ENCODE measurements at places on chromosomes 7 and 10.

- no peak for DNase-seq
Observed at GRCh38 chr7:84568781-84569180, 374.2 kb upstream of the SEMA3A start.

DNA sequence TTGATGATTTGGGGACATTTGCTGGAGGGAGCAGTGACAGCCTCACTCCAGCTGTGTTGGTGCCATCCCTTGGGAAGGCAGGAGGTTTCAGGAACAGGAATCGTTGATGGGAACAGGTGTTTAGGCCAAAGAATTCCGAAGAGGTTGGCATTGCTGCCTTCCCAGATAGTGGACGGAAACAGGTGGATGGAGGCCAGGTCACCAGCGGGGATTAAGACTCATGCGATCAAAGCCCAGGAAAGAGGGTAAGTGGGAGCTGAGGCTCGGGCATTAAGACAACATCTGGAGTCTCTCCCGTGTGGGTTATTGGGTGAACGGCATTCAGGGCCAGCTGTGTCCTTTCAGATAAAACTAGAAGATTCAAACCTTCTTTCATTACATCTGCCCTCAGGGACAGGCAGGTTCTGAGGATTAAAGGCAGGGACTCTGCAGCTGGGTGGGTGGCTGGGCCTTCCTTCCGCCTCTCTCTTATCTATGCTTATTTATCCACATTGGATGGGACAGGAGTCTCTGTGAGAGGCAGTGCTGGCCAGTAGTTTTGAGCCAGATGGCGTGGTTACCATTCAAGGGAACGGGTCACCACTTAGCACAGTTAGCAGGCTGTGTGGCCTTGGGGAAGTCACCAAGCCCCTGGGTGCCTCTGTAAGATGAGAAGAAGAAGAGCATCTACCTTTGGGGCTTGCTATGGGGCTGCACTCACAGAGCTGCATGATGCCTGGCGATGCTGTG is 67.6 kb downstream of the INSIG1 start:
- DNase-seq: no peak

- DNase-seq: no peak
Observed at GRCh38 chr7:141043616-141044015, 28.9 kb upstream of the MRPS33 start.

DNA sequence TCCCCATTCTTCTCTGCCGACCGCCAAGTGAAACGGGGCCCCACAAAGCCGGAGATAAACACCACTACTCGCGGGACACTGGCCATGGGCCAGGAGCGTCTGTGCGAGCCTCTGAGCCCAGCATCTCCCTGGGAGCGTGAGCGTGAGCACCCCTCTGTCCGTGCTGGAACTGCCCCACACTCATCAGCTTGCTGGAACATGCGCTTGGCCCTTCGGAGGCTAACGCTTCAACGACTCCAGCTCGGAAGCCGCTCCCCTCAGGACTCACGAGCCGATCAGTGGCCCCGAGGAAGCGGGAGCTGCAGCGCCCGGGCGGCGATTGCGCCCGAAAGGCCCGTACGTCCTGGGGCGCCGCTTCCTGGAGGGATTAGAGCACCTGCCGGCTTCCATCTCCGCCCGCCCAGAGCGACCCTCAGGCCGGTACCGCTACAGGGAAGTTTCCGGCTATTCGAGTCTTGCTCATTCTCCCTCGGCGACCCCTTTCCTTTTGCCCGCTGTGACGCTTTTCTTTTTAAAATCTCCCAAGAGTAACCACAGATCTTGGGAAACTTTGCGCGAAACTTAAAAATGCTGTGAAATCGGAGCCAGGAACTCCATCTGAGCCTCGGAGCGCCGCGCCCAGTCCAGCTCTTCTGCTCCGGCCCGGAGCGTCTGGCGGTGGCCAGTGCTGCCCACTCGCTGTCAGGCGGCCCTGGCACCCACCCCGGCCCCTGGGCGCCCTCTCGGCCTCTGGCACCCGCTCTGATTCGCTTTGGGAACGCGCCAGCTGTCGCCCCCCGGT is 1.0 kb downstream of the TLL2 start:
- DNase-seq: no peak

- peak; percentile 58 for DNase-seq
Observed at GRCh38 chr10:43203448-43204041, 63.3 kb downstream of the RASGEF1A start.

- no peak for DNase-seq
Observed at GRCh38 chr7:77923419-77923818, 124.8 kb downstream of the PHTF2 start.

DNA sequence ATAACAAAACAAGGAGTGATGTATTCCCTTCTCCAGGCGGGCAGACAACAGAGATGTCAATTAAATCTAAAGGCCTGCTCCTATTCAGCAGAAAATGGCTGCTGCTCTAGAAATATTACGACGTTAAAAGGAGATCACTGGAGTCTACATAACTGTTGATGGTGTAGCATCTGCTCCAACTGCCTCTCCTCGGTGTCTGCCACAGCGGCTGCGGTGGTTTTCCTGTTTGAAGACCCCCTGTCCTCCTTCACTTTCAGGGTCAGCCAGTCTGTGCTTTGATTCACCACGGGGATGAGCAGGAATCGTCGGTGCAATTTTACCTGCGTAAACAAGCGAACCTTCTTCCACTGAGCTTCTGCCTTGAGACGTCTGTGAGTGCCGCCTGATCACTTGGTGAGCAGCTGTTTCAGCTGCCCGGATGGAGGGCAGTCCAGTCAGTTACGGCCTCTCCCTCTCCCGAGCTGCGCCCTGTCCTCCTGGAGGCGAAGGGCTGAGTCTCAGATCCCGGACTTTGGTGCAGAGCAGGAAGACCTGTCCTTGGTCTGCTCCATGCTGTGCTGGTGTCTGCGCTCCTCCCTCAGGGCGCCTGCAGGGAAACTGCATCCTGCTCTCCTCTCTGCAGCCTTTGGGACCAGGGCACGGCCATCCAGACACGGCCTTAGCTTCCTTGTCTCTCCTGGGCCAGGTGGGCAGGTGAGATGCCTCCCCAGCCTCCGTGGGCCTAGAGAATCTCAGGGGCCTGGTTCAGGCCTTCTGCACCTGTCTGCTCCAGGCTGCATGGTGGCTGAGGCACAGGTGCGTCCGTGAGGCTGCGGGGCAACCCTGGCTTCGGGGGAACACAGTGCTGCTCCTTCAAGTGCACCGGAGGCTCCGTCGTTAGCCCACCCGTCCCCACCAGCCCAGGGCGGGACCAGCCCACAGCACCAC is 326.6 kb downstream of the ADARB2 start:
- no peak for DNase-seq

GRCh38 chr10:15627617-15628196 is 92.0 kb downstream of the ITGA8 start:
- DNase-seq: no peak

DNA sequence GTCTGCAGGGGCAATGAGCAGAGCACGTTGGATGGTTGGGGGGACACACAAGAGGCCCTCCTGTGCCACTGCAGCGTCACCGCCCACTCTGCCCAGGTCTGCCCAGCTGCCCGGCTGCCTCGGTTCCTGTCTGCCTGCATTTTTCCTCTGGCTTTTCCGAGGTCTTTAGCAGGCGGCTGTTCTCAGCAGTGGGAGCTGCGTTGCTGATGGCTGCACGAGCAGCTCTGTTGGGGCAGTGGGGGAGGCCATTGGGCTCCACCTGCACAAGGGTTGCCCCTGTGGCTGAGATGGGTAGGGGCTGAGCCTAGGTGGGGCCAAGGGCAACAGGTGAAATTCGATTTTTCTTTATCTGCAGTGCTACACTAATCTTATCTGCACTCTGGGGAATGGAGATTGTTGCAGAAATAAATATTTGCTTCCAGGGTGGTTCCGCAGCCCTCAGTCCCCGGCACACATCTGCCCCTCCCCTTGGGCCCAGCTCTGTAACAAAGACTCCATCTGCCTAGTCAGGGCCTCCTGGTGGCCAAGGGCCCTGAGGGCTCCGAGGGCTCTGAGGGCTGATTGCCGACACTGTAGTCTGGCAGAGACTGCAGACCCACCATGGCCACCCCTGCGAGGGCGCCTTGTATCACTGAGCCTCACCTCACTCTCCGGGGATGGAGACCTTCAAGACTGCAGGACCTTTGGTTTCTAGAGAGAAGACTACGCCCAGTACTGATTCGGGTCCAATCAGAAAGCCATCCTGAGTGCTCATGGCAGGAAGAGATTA is 141.7 kb upstream of the SHH start:
- DNase-seq: no peak

DNA sequence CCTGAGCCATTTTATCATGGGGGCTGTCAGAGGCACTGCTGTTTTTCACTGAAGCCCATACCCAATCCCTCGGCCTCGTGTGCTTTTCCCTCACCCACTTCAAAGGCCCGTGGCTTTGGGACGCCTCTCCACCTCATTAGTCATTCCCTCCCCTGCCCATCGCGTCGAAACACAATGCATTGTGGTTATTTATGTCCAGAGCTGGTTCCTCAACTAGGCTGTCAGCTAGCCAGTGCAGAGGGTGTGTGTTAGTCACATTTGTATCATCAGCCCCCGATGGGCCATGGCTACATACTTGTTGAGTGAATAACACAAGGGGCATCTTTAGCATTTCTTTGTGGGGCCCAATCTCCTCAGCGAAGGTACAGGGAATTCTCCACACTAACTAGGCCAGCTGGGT is 3.8 kb upstream of the CRCP start:
- DNase-seq: peak; percentile 94

GRCh38 chr7:155848691-155849669 is 36.7 kb upstream of the SHH start:
- DNase-seq: no peak

DNA sequence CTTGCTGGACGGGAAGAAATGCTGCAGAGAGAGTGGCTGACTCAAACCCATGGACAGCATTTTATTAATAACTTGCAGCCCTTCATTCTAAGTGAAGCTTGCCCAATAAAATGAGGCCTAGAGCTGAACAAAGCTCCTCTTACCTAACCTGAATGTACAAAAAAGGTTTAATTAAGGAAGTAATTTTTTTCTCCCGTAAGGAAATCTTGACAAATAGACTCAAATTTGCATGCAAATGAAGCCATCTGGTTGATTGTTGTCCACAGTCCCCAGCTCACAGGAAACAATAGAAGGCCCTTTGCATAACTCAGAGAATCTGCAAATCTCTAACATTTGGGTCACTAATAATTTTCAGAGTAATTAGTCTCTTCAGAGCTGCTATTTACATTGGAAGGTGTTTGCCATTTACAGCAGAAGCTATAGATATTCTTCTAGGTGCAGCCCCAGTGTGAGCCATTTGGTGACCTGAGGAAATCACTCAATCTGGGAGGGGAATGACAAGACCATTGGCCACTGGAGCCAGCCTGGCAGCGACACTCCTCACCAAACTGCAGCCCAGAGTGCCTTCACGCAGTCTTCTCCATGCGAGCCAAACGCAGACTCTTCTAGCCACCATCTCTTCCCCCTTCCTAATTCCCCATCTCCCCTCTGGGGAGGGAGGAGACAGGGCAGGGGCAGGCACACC is 483.0 kb upstream of the C7orf33 start:
- no peak for DNase-seq

DNA sequence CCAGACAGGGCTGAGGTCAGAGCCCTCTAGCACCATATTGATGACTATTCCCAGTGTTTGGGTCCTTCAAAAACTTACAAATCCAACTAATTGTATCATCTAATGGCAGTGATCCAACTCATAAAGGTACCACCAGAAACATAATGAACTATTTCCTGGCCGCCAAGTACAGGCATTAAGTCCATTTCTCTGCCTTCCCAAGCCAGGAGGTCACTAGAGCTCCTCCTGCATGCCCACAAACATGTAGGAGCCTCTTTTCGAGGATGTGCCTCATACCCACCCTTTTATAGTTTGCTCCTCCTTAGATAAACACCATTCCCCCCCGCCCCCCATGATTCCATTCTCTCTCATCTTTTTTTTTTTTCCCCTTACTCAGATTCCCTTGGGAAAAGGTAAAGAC is 91.3 kb downstream of the CHN2 start:
- DNase-seq: no peak

- DNase-seq: no peak
Observed at GRCh38 chr7:38160003-38160571, 18.0 kb upstream of the STARD3NL start.

DNA sequence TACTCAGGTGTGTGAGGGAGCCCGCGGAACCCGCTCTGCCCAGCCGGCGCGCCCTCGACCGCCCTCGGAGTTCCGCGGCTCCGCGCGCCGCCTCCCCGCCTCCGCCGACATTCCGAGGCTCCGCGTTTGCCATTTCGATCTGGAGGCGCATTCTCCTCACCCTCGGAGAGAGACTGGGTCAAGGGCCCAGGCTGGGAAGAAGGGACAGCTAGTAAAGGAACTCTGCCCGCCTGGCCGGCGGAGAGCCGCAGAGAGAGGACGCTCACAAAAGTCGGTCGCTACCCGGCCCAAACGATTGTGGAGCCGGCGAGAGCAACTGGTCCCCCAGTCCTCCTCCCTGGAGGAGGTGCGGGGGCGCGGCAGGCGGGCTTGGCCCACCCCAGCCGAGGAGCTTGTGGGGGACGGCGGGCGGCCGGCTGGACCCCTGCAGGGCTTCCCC is 74.5 kb upstream of the LEP start:
- DNase-seq: no peak

GRCh38 chr10:85599081-85599480 is 767.5 kb downstream of the GRID1 start:
- no peak for DNase-seq

- DNase-seq: no peak
Observed at GRCh38 chr10:125169915-125170314, 9.6 kb upstream of the CTBP2 start.

GRCh38 chr10:3624367-3624766 is 160.6 kb downstream of the KLF6 start:
- no peak for DNase-seq

DNA sequence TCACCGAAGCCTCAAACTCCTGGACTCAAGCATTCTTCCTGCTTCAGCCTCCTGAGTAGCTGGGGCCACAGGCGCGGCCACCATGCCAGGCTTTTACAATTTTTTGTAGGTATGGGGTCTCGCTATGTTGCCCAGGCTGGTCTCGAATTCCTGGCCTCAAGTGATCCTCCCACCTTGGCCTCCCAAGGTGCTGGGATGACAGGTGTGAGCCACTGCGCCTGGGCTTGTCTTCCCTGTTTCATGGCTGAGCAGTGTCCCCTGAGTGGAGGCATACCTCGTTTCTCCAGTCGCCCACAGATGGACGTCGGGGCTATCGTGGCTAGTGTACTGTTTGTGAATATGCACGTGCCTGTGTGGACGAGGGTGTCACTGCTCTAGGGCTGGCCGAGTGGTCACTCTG is 11.3 kb downstream of the INPP5A start:
- DNase-seq: no peak

DNA sequence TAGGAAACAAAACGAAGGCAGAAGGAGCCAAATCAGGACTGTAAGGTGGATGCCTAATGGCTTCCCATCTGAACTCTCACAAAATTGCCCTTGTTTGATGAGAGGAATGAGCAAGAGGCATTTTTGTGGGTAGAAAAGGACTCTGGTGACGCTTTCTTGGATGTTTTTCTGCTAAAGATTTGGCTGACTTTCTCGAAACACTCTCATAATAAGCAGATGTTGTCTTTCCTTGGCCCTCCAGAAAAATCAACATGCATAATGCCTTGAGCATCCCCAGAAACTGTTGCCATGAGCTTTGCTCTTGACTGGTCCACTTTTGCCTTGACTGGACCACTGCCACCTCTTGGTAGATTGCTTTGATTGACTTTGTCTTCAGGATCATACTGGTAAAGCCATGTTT is 13.5 kb downstream of the PTPN12 start:
- no peak for DNase-seq

GRCh38 chr7:41110186-41110585 is 592.7 kb downstream of the INHBA start:
- no peak for DNase-seq
